GM12878 (cell line): ENCODE measurements at places on chromosomes 5 and 9. TPM values are rescaled to one million over a fixed set of nuclear protein-coding genes. Genes with fewer than 3 reads are reported as not detected.

Gene MSX2
- total RNA-seq = not detected in 2 replicates

GRCh38 chr5:38207343-38207742, 51.0 kb upstream of the EGFLAM start:
- DNase-seq = no peak

Gene CCL27
- not detected in 2 replicates for total RNA-seq

- DNase-seq = no peak
Observed at GRCh38 chr5:90355635-90356034, 53.9 kb downstream of the CETN3 start.

DNA sequence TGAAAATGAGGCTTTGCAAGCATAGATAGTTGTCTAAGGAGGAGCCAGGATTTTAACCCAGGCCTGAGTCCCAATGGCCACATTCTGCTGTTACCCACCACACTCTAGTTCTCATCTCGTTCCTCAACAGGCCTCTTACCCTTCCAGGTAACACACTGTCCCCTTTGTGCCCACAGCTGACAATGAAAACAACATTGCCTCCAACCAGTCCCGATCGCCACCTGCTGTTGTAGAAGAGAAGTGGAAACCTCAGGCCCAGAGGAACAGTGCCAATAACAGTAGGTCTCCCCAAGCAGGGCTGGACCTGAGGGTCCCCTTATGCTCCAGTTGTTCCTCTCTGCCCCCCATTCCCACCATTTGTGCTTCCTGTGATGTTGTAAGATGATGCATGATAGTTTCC, 30.4 kb downstream of the AMBP start:
- no peak for DNase-seq
